ENCODE measurements at places on chromosomes 3 and 15.

DNA sequence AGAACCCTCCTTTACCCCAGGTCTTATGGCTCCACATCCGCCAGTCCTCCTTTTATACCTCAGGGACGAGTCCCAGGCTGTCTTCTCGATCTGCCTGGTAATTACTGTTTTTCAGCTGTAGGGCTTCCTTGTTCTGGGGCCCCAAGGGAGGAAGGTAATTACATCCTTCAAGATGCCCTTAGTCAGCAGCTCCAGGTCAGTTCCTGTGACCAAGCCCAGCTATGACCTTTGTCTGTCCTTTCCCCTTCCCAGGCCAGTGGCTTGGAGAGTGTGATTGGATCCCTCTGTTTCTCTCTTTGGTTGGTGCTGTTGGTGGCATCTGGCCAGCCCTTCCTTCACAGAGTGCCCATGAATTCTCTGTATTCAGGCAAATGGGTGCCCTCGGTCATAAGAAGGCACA is 92.6 kb downstream of the AAGAB start:
- no peak for DNase-seq

- no peak for DNase-seq
Observed at GRCh38 chr3:138456961-138457862, 22.8 kb downstream of the ESYT3 start.

DNA sequence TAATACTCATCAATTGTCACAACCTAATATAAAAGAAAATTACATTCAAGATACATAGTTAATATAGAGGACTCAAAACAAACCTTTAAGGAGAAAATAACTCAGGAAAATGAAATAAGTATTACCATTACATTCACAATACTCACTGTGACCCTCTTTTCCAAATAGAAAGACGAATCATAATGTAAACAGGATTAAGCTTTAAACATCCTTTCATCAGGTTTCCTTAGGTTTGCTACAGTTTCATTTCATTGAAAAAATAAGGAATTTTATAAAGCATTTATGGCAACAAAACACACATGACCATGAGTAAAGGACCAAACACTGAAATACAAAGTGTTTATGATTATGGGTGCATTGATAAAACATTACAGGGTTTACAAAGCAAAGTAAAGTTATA is 162.7 kb downstream of the ALCAM start:
- no peak for DNase-seq

GRCh38 chr3:27216955-27217552 is 152.1 kb downstream of the NEK10 start:
- no peak for DNase-seq

DNA sequence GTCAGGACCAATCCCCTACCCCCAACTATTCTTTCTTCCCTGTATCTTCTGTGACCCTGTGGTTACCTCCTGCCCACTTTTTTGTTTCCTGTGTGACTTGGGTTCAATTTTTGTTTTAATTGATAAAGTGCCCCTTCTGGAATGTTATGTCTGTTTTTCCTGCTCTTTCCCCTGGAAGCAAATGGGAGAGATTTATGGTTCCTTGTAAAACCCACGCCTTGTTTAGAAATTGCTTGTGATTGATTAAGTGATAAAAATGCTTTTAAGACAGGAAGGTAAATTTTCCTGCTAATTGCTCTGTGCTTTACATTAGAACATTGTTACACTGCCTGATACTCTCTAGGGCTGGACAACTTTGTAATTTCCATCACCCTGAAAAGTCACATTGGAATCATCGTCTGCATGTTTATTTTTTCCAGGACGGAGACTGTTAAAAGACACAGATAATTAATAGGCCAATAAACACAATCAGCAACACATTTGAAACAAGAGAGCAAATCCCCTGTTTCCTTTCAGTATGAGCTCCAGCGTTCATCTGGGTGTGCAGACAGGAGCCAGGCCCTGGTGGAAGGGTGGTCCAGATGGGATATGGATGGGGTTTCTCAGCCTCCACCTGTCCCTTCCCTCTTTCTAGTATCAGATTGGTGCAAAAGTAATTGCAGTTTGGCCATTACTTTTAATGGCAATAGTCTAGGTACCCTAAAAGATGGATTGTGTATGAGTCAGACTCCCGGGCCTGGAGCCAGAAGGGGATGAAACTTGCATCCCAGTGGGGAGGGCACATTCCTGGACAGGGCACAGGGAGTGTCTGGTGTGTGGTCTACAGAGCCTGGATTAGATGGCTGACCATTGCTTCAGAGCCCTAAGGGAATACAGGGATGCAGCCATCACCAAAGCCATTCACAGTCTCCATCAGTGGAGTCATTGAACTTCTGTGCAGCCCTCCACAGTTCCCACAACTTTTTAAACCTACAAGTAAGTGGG is 58.1 kb upstream of the AGBL1 start:
- peak; percentile 45 for DNase-seq

DNA sequence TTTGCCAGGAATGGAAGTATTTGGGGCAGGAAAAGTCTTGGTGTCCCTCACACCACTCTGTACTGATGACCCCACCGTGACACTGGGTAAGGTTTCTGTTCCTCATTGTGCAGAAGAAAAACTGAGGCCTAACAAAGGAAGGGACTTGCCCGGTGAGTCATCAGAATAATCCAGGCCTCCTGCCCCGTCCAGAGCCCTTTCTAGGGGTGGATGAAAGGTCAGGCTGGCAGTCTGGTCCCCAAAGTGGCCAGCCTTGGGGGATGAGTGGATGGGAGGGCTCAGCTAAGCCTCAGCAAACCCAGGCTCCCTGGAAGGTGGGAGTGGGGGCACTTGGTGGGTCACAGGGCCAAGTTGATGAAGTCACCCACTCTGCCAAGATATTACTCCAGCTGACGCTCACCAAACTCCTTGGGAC is 2.3 kb upstream of the DNAH1 start:
- DNase-seq, result peak; percentile 5
